Mucosa of gallbladder (tissue), 1 donor: ENCODE measurements at places on chromosomes 16 and 17. TPM values are rescaled to one million over a fixed set of nuclear protein-coding genes. Genes with fewer than 3 reads are reported as not detected.

Gene SLC47A2
- not detected for total RNA-seq

Gene OR1A1
- not detected for total RNA-seq

Gene NACA2
- total RNA-seq = not detected

Gene MIF4GD
- 25.5 TPM for total RNA-seq

Gene ABAT
- total RNA-seq = 26.0 TPM

Gene IL32
- total RNA-seq = 134 TPM

Gene METRNL
- total RNA-seq = 45.8 TPM

Gene KRT20
- 0.32 TPM for total RNA-seq

Gene HAPSTR1
- 55.2 TPM for total RNA-seq

Gene TEX19
- total RNA-seq = not detected

Gene PTX4
- 0.14 TPM for total RNA-seq

Gene KRTAP17-1
- not detected for total RNA-seq

Gene KRTAP2-4
- total RNA-seq = not detected

Gene PMFBP1
- 0.66 TPM for total RNA-seq

Gene PITPNM3
- total RNA-seq = 15.2 TPM

Gene MPV17L
- total RNA-seq = 10.1 TPM

Gene DNAAF8
- 2.5 TPM for total RNA-seq

Gene ERAL1
- total RNA-seq = 33.6 TPM

Gene ABCC11
- 0.81 TPM for total RNA-seq

Gene PRSS22
- total RNA-seq = 52.7 TPM

Gene CFDP1
- total RNA-seq = 45.2 TPM

Gene CPHXL2
- not detected for total RNA-seq

Gene TPSG1
- total RNA-seq = 1.6 TPM

Gene HSDL1
- 16.3 TPM for total RNA-seq

Gene C17orf50
- not detected for total RNA-seq

Gene SLC5A10
- not detected for total RNA-seq

Gene PDILT
- total RNA-seq = not detected

Gene MED1
- total RNA-seq = 27.4 TPM

Gene FAM222B
- total RNA-seq = 45.3 TPM

Gene KRTAP9-4
- not detected for total RNA-seq

Gene AOC3
- 125 TPM for total RNA-seq

Gene JPH3
- 0.32 TPM for total RNA-seq

Gene CIITA
- 26.9 TPM for total RNA-seq

Gene PRR35
- not detected for total RNA-seq

Gene KIF19
- total RNA-seq = 0.32 TPM

Gene SPATA32
- total RNA-seq = not detected

Gene OTOP3
- not detected for total RNA-seq

Gene CCL16
- total RNA-seq = 0.35 TPM

Gene GRAP
- total RNA-seq = 7.8 TPM

Gene TMEM114
- total RNA-seq = not detected

Gene KNOP1
- total RNA-seq = 15.1 TPM

Gene P2RX5
- total RNA-seq = 2.0 TPM

Gene NOTUM
- total RNA-seq = 1.3 TPM

Gene ZNF469
- total RNA-seq = 3.7 TPM

Gene HOXB13
- total RNA-seq = 0.12 TPM

Gene FN3K
- total RNA-seq = 46.8 TPM
